Daoy (cell line): ENCODE measurements at places on chromosomes 1 and 21.

GRCh38 chr1:151968058-151968457, 25.6 kb downstream of the S100A10 start:
- peak; percentile 69 for DNase-seq

DNA sequence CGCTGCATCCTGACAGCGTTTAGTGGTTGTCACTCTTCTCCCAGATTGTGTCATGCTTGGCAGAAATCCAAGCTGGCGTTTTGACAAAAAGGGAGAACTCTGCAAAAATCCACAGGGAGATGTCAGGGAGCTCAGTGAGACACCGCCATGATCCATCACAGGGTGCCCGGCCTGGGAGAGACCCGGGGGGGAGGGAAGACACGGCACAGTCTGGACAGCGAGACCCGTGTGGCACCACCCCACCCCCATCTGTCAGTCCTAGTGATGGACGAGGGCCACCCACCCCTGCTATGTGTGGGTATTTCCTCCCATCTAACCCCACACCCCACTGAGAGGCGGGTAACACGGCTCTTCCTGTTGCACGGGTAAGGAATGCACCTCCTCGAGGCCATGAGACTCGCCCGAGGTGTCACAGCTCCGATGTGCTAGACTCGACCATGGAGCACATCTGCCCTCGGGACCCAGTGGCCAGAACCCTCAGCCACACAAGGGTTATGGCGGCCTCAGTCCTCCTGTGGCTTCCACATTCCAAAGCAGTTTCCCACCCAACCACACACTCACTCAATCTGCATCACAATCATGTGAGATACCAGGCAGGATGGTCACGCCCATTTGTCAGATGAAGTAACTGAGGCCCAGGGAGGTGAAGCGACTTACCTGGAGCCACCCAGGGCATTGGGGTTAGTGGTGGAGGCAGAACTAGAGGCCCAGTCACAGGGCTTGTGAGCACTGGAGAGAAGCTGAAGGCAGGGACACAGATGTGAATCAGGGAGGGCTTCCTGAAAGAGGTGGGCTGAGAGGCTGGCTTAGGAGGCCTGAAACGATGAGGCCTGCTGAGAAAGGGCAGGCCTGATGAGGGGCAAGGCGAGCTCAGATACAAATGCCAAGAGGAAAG, 688.5 kb downstream of the MATN1 start:
- peak; percentile 81 for DNase-seq

GRCh38 chr1:110765640-110766335, 91.0 kb upstream of the KCNA3 start:
- peak; percentile 74 for DNase-seq

DNA sequence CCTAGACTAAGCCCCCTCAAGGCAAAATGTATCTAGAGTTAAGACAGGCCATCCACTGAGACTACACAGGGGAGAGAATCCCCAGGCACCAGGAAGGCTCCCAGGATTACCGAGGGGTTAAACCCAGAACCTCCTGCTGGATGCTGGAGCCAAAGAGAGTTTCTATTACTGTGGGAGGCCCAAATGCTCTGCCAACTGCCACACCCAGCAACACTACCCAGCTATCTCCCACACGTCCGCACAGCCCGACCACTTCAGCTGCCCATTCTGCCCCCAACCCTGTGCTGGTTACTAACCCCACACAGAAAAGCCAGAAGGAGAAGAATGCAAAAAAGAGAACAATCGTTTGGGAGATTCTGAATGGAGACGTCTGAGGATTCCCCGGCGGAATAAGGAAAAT, 63.6 kb downstream of the CD46 start:
- DNase-seq = no peak

GRCh38 chr1:8926707-8927694, 18.7 kb upstream of the CA6 start:
- DNase-seq = no peak

- DNase-seq = no peak
Observed at GRCh38 chr1:228321435-228321834, 85.2 kb downstream of the TRIM11 start.

DNA sequence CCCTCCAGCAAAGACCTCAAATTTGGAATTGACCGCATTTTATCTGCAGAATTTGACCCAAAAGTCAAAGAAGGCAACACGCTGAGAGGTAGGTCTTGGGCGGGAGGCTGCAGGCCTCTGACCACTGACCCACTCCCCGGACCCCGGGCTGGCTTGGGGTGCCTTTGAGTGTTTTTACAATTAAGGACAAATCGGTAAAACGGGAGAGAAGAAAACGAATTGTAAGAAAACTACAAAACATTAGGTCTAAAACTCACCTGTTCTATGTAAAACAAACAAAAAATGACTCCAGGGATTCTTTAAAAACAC, 1.1 kb downstream of the HLX start:
- DNase-seq = no peak

- no peak for DNase-seq
Observed at GRCh38 chr21:19565587-19565986, 1162.0 kb upstream of the TMPRSS15 start.

GRCh38 chr1:89911191-89911991, 83.5 kb upstream of the ZNF326 start:
- no peak for DNase-seq
